ENCODE measurements at places on chromosomes 1 and 21.

DNA sequence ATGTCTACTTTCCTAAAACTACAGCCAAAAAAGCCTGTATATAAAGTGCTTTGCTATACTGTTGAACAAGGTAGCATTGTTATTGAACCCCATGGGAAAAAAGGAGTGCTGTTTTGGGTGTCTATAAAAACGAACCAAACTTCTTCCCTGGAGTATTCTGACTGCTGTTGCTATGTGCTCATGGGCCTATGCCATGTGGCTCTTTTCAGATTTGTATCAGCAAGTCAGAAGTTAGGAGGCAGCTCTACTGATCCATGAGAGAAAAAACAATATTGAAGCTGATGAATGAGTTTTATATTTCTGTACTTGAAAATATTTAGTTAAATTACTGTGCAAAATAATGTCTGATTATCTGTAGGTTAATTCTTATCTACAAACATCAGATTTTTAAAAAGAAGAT, 66.5 kb downstream of the ADGRL2 start:
- no peak for DNase-seq

GRCh38 chr1:77762072-77762476, 2.4 kb upstream of the USP33 start:
- peak; percentile 31 for DNase-seq

DNA sequence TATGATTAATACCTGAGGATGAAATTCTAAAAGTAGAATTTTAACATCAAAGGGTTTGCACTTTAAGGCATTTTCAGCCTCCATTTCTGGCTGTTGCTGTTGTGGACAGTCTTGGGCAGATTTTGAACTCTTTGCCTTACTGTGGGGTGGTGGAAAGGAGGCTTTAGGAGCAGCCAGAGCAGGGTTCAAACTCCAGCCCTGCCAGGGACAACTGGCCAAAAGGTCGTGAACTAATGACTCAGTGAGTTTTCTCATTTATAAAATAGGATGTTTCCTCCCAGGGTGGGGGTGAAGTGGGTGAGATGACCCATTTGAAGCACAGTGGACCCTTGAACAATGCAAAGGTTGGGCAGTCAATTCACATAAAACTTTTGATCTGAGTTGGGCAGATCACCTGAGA, 36.7 kb downstream of the MAPKAPK2 start:
- no peak for DNase-seq

GRCh38 chr1:29836651-29837646, 600.6 kb downstream of the PTPRU start:
- DNase-seq = no peak

DNA sequence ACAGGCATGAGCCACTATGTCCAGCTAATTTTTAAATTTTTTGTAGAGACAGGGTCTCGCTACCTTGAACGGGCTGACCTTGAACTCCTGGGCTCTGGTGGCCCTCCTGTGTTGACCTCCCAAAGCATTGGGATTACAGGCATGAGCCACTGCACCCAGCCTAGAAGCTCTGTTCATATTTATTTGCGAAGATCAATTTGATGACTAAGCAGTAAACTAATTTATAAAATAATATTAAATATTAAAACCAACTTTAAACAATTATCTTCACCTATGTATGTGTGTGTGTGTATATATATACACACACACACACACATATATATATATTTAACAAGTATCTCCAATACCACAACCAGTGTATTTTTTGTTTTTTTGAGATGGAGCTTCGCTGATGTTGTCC, 4.4 kb downstream of the NADK start:
- DNase-seq = no peak

DNA sequence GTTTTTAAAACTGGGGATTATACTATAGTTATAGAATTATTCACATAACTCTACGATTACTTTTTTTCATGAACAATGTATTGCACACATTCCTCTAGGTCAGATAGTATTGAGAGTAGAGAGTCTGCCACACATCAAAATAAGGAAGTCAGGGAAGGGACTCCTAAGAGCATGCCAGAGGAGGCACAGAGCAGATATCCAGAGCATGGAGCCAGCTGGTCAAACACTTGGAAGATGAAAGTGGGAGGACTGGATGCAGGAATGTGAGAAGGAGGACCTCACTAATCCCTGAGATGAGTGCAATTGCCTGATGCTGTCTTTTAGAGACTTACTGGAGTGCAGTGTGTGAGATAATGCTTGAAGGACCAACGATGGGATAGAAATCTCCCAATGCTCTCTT, 9.6 kb upstream of the RFX5 start:
- DNase-seq = peak; percentile 29

DNA sequence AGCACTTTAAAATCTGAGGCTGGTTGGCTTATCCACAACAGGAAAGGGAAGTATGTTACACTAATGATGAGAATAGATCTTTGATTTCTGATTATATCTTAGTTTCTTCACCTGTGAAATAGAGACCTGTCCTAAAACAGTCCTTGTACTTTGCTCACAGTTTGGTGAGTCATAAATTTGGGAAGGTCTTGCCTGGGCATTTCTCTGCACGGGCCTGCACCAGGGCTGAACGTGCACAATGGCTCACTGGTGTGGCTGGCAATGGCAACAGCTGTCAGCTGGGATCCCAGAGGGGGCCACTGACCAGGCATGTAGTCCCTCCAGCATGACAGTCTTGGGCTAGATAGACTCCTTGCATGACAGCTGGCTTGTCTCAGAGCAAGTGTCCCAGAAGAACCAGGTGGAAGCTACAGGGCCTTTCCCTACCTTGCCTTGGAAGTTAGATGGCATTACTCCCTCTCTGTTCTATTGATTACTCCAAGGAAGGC, 367.4 kb downstream of the DISC1 start:
- no peak for DNase-seq

- DNase-seq = no peak
Measured at GRCh38 chr1:58650141-58650540, 49.7 kb downstream of the MYSM1 start.

- no peak for DNase-seq
Measured at GRCh38 chr1:192522673-192523072, 52.9 kb upstream of the RGS1 start.

DNA sequence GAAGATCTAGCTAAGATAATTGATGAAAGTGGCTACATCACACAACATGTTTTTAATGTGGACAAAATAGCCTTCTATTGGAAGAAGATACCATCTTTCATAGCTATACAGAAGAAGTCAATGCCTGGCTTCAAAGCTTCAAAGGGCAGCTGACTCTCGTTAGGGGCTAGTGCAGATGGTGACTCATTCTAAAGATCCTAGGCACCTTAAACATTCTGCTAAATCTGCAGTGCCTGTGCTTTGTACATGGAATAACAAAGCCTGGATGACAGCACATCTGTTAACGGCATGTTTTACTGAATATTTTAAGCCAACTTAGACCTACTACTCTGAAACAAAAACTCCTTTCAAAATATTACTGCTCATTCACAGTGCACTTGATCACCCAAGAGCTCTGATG, 65.6 kb upstream of the USP24 start:
- DNase-seq = no peak

DNA sequence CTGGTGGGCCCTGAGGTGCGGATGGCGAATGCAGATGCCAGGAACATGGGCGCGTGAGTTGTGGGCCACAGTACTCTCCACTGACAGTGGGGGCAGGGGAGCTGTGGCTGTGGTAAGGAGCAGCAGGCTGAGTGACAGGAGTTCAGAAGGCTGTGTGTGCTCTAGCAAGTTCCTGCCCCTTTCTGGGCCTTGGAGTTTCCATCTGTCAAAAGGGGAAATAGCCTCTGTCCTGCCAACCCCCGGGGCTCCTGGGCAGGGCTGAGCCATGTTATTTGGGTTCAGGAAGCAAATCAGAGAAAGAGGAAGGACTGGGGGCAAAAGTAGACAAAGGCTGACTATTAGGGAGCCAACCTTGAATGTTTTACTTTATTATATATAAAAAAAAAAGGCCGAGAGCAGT, 19.5 kb upstream of the MFN2 start:
- peak; percentile 90 for DNase-seq

DNA sequence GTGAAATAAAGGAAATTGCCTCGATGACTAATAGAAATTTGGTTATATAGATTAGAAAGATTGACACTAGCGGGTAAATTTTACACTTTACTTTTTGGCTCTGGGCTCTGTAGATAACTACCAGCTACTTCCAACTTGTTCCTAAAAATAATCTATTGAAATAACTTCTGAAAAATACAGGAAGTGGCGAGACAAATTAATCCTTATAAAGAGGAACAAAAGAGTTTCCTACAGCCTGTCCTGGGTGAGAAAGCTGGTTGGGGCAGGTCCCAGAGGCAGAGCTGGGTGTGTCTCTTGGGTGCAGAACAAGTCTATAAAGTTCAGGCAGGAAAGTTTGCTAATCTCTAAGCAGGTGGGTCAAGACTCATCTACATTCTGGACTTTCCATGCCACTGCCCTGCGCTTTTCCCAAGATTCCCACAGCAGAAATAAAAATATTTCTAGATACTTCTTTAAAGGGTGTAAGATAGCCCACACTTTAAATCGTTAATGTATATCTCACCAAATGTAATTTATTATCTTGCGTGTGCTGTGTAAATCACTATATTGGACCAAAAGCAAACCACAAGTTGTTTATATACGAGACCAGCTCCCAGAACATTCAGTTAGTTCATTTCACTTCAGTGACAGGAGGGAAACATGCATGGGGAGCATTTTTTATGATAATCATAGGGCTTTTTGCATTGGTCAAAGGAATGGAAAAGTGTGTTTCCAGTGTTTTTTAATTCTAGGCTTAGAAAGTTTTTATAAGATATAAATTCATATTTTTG, 70.1 kb upstream of the NRIP1 start:
- DNase-seq = peak; percentile 38

- DNase-seq = no peak
Measured at GRCh38 chr1:86515597-86515996, 31.3 kb upstream of the CLCA4 start.

GRCh38 chr1:37286881-37287280, 187.5 kb upstream of the ZC3H12A start:
- no peak for DNase-seq

DNA sequence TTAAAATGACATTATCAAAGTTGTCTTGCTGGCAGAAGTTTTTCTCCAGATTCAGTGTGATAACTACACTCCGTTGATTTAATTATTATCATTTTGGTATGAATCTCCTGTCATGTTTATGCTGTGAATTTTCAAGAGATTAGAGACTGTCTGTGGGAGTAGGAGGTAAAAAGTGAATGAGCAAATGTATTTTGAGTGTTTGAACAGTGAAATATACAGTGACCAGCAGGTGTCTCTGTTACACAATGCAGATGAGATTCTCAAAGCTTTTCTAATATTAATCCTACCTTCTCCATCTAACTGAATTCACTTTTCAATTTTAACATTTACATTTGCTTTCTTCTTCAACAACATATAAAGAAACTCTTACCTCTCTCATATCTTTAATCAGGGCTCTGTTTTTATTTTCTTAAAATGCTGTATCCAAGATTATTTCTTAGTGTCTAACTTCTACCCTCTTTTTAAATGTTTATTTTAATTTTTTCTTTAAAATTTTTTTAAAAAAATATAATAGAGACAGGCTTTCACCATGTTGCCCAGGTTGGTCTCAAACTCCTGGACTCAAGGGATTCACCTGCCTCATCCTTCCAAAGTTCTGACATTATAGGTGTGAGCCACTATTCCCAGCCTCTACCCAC, 20.9 kb upstream of the HSPA13 start:
- DNase-seq = peak; percentile 52

GRCh38 chr1:62437273-62437940, 558 bp downstream of the USP1 start:
- peak; percentile 40 for DNase-seq

DNA sequence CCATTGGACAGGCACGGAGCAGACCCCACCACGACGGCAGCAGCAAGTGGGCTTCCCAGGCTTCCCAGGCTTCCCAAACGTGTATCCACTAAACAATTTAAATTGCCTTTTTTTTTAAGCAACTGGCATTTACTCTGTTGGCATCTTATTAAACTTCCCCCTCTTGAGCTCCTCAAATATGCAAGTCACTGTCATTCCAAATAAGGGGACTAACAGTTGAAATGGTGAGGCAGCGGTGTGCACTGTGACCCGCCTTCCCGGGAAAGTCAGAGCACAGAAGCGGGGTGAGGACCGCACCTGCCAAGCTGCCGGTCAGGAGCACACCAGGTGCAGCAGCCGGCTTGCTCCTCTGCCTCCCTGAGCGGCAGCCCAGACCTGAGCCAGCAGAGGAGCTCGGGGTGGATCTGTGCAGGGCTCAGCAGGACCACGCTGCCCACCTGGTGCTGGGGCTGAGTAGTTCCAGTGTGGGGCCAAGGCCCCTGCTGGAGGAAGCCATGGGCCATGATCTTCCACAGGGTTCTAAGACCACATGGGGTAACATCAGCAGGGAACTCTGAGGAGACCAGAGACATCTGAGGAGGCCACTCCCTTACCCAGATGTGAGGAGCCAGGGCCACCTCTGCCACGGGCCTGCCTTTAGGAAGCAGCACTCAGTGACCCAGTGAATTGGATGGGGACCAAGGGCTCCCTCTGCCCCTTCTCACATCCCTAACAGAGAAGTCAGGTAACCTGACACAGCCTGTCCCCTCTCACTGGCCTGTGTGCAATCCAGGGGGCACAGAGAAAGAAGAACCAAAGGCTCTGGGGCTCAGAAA, 245.4 kb downstream of the NPHP4 start:
- DNase-seq = no peak

GRCh38 chr1:234212764-234213657, 160.2 kb upstream of the COA6 start:
- DNase-seq = peak; percentile 86

GRCh38 chr1:27349784-27350662, 8.2 kb downstream of the SYTL1 start:
- peak; percentile 33 for DNase-seq

DNA sequence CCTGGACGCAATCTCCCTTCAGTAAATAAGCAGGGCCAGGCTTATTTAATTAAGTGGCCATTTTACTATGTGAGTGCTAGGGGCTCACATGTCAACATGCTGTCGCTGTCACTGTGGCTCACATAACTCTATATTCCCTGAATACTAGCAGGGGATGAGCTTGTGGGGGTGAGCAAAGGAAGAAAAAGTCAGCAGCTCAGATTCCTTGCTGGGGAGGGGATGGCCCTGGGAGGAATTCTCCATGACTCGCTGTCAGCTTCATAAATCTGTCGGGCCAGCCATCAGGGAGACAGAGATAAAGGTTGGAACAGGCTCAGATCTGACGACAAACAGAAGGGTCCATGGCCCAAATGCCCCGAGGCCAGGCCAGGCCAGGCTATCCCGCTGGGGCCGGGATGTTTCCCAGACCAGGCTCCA, 26.0 kb upstream of the PLEKHG5 start:
- no peak for DNase-seq
